ENCODE measurements at places on chromosomes 2 and 18. TPM values are rescaled to one million over a fixed set of nuclear protein-coding genes. Genes with fewer than 3 reads are reported as not detected.

Gene C1GALT1C1L
- total RNA-seq: 0.27 TPM

Gene RAMP1
- total RNA-seq: 4.6 TPM

Gene EPHA4
- 84.7 TPM for total RNA-seq

Gene WDR75
- total RNA-seq: 79.7 TPM

Gene TANK
- total RNA-seq: 64.1 TPM

Gene RAB31
- 20.3 TPM for total RNA-seq

Gene SKOR2
- 19.9 TPM for total RNA-seq

Gene KRTCAP3
- total RNA-seq: not detected

Gene OXER1
- 0.18 TPM for total RNA-seq

Gene POTEI
- total RNA-seq: 0.27 TPM

Gene CELF4
- total RNA-seq: 62.9 TPM

Gene PXDN
- 39.7 TPM for total RNA-seq

Gene DCDC2C
- total RNA-seq: not detected

Gene CD8B2
- not detected for total RNA-seq

Gene SERPINB10
- not detected for total RNA-seq

Gene TNFAIP6
- 0.27 TPM for total RNA-seq

Gene GCG
- not detected for total RNA-seq

Gene SNORC
- total RNA-seq: 4.2 TPM

Gene CROCC2
- total RNA-seq: not detected

Gene RFTN2
- 50.2 TPM for total RNA-seq

Gene ALKAL2
- 2.4 TPM for total RNA-seq

Gene MYCN
- 39.5 TPM for total RNA-seq

Gene SLC9A4
- not detected for total RNA-seq

Gene GNLY
- not detected for total RNA-seq

Gene RPRM
- total RNA-seq: 7.0 TPM

Gene CHRNG
- total RNA-seq: not detected

Gene CD302
- total RNA-seq: 10.3 TPM

Gene MPHOSPH10
- 22.0 TPM for total RNA-seq

Gene ANKRD30B
- total RNA-seq: 3.0 TPM

Gene POTEF
- total RNA-seq: 0.27 TPM

Gene SERPINB5
- total RNA-seq: not detected

Gene AGXT
- total RNA-seq: not detected
